ENCODE measurements at places on chromosomes 6 and 20. TPM values are rescaled to one million over a fixed set of nuclear protein-coding genes. Genes with fewer than 3 reads are reported as not detected.

The KCNK16 gene
- not detected for total RNA-seq

The PRSS35 gene
- total RNA-seq, result not detected

The DEF6 gene
- total RNA-seq, result 31.3 TPM

The ADTRP gene
- total RNA-seq, result not detected

The CD83 gene
- 3.9 TPM for total RNA-seq

The SDC4 gene
- not detected for total RNA-seq

The GSTA4 gene
- total RNA-seq, result 0.97 TPM

The TPBG gene
- not detected for total RNA-seq

The COL20A1 gene
- 3.1 TPM for total RNA-seq

GRCh38 chr6:53103993-53104675, 38.9 kb downstream of the FBXO9 start:
- DNase-seq, result peak; percentile 56

DNA sequence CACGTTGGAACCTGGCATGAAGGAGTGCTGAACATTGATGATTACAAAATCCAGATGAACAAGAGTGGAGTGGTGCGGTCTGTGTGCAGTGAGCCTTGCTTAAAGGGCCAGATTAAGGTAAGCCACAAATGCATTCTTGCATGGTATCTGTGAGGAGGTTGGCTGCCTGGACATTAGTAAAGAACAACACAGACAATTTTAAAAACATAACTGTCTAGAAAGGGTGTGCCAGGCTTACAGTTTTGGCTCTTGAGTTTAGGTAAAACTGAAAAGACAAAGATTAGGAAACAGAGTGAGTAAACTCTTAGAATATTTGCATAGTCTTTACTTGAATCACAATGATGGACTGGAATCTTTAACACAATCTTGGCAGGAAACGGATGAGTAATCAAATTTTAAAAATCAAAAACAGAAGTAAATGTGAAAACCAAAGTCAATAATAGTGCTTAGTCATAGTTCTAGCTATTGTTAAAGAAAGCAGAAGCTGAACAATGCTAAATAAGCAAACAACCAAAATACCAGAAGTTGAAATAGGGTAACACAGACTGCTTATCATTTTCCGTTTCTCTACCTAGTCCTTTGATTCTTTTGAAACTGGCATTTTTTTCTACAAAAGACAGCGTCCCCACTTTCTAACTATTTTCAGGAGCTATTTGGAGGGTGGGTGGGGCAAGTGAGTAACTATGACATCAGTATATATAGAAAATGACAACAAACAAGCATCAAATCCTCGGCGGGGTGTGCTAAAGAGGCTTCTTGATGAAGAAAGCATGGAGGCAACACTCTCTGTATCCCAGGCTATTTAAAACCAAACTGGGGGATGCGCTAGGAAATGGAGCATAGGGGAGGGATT, 185.8 kb upstream of the RAB32 start:
- peak; percentile 92 for DNase-seq

- DNase-seq, result no peak
Measured at GRCh38 chr6:37131104-37131959, 38.6 kb upstream of the PIM1 start.

DNA sequence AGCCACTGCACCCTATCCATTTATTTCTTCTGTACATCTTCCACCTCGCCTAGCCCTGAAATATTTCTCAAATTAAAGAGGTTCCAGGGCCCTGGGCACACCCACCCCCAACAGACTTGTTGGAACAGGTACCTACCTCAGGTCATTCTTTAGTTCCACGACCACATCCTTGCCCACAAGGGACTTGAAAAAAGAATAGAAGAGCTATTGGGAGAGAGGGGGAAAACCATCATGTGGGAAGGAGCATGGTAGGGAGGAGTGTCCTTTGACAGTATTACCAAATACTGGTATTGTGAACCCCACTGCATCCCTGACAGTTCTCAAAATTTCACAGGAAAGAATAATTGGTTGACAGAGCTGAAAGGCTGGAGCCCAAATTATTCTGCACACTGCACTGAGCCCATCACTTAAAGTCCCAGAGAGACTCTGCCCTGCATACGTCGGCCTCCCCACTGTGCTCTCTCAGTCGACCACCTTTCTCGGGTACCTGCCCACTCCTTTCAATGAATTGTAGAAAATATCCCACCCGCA, 762 bp downstream of the LSM2 start:
- DNase-seq, result peak; percentile 58

DNA sequence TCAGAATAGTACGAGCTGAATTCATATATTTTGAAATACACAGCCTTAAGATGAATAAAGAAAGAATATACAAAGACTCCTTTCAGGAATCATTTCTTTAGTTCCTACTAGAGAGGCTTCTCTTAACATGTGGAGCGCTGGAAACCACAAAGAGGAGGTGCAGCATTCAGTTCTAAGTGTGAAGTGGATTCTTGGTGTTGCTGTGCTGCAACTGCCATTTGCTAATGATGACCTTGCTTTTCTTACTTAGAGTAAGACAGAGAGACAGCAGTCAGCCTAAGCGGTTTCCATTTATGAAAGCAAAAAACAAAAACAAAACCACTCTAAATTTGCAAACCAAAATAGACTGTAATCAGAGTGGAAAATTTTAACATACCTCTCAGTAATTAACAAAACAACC, 629.0 kb downstream of the EPHA7 start:
- DNase-seq, result no peak

GRCh38 chr6:98847779-98848538, 13.6 kb downstream of the POU3F2 start:
- DNase-seq, result no peak

- no peak for DNase-seq
Measured at GRCh38 chr6:127077886-127078285, 40.6 kb upstream of the RSPO3 start.

DNA sequence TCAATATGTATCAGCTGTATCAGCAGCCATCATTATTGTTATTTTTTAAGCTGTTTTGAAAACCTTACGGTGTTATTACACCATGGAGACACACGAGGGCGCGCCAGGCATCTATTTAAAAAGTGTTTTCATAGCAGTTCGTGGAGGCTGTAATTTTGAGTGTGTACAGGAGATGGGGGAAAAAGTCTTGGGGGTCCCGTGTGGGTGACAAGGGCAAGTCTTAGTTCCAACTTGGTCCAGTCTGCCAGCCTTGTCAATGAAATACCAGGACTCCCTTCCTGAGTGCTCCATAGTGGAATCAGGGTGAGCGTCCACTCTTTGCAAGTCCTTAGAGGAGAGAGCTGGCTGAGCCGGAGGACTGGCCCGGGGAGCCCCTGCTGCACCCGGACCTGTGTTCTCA, 43.3 kb downstream of the SLC2A10 start:
- DNase-seq, result peak; percentile 84

GRCh38 chr6:90484385-90484784, 102.5 kb downstream of the MAP3K7 start:
- DNase-seq, result no peak

DNA sequence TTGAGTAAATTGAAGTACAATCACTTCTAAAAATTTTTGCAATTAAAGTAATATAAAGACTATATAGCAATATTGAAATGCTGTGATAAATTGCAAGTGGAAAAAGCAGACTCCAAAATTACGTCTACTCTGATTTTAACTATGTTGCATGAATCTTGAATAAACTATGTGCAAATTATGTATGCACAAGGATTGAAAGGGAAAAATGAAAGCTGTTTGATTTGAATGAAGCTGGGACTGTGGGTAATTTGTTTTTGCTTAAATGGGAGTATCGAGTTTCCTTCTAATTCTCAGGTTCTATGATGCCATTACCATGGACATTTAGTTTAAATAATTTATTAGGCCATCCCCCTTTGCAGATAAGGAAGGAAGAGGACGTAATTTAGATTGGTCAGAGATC, 198.7 kb upstream of the MYLIP start:
- no peak for DNase-seq

DNA sequence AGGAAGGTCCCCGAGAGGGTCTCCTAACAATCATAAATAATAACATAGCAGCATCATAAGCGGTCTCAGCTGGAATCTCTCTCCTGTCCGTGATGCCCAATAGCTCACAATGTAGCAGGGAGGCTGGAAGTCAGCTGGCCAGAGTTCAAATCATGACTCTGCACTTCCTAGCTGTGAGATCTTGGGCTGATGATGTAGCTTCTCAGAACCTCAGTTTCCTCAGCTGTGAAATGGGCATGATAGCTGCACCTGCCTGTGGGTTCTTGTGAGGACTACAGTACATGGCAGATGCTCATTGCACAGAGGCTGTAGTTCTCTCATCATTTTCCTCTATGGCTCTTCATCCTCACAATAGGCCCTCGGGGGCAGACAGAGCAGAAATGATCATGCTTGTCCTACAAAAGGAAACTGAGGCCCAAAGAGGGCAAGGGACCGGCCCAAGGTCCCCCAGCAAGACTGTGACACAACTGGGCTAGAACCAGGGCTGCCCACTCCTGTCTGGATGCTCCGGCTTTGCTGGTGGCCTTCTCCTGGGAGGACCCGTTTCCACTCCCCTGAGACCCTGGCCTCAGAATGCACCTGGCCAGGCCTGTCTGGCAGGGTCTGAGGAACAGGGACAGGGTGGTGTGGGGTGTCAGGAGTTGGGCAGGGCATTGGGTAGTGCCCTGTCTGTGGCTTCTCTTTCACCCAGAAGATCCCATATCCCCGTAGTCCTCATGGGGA, 17.7 kb downstream of the SLC12A5 start:
- no peak for DNase-seq

GRCh38 chr20:32484958-32485769, 100.0 kb downstream of the NOL4L start:
- DNase-seq, result peak; percentile 91

DNA sequence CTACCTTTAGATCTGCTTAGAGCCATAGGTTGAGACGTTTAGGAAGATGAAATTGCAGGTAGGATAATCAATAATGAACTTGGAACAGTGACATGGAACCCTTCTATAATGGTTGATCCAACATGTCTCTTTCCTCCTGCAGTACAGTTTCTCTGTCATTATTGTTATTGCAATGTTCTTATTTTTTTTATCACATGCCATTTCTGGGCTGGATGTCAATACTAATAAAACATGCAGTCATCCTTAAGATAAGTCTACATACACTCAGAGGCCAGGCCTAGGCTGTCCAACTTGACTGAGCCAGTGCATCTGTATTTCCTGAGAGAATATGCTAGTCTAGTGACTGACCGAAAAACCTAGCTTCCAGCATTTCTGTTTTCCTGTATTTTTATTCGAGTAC, 75.3 kb upstream of the THEMIS start:
- DNase-seq, result no peak

- DNase-seq, result no peak
Measured at GRCh38 chr6:140283197-140283596, 908.7 kb upstream of the CITED2 start.

- DNase-seq, result peak; percentile 79
Measured at GRCh38 chr6:26521600-26522391, 16.4 kb upstream of the HMGN4 start.

DNA sequence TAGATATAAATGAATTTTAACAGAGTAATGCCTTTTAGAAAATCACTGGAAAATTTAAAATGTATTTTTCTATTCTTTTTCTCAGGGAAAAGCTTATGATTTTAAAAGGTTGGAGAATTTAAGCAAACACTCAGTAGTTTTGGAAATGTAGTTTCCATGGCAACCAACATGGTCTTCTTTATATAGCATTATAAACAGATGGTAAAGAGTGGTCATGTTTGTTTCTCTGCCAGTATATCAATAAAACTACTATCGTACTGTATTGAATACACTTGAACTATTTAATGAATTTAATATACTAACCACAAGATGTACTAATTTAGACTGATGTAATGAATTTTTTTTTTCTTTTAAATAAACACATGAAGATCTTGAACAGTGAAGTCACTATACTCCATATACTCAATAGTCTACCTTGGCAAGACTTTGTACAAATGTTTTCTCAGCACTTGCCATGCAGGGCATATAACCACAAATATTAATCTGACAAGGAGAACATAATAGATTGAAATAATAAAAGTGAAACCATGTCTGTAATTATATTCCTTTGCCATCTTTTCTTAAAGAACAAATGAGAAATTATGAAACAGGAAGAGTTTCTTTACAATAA, 105.5 kb downstream of the PDSS2 start:
- DNase-seq, result no peak

- DNase-seq, result no peak
Measured at GRCh38 chr6:36662380-36662779, 16.1 kb upstream of the CDKN1A start.

DNA sequence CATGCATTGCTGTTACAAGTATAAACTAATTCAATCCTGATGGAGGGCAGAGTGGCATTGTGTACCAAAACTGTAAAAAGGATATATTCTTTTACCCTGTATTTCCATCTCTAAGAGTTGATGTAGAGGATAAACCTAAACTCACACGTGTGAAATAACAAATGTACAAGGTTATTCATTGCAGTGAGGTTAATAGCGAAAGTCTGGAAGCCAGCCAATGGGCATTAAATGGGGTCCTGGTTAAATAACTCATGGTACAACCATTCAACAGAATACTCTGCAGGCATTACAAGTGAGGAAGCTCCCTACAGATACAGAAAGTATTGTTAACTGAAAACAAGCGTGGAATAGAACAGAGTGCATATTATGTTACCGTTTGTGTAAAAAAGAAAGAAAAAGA, 56.9 kb downstream of the BCAS1 start:
- DNase-seq, result no peak

GRCh38 chr6:11722805-11723631, 55.6 kb downstream of the ADTRP start:
- no peak for DNase-seq

DNA sequence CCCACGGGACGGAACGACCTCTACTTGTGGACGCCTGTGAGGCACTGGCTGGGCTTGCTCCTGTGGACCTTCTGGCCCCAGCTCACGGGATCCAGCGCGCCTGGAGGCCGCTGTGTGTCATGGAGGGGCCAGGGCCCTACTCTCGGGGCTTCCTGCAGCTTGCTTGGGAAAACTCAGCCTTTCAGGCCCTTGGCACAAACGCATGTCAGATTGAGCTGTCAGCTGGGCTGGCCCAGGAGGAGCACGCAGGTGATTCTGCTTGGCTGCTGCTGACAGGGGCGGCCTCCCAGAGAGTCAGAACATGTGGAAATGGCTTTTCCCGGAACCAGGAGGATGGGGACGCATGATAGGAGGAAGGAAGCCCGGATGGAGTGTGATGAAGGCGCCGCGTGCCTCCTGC, 39.7 kb downstream of the TMEM181 start:
- no peak for DNase-seq
